ENCODE measurements at places on chromosomes 13 and 19.

- no peak for DNase-seq
Observed at GRCh38 chr13:25840261-25840660, 211.6 kb downstream of the SHISA2 start.

- no peak for DNase-seq
Observed at GRCh38 chr19:52335768-52336116, 301 bp upstream of the ZNF610 start.

GRCh38 chr13:92963029-92963428 is 263.6 kb upstream of the GPC6 start:
- DNase-seq, result no peak

- DNase-seq, result no peak
Observed at GRCh38 chr13:45750566-45750965, 48.4 kb downstream of the CBY2 start.

DNA sequence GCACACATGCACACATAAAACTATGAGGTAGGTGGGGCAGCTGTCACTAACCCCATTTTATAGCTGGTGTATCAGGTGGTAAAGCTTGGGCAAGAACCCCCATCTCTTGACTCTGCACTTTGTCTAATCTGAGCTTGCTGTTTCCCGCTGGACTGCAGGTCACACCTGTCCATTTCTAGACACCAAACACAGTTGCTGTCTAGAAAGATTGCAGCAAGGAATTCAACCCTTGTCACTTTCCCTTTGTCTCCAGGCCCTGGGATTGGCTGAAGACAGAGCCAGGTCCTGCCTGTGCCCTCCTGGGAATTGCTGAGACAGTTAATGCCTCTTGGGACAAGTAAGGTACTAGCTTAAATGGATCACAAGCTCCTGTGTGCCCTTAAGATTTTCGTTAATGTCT is 83.8 kb downstream of the RNASEH2B start:
- DNase-seq, result no peak

DNA sequence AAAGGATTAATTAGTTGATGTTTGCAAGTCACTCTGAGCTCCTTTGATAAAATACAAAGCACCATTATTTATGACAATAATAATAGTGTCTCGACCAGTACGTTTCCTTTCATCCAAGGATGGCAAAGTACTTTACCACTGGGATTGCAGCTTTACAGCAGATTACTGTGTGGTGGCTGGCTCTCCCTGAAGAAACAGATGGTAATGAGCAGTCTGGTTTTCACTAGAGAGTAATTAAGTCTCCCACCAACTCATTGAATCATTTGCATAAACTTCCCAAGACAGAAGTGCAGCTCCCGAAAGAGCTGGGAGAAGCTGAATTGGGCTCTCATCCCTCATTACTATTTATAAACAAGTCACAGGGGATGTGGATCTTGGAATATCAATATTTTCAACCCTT is 48.7 kb downstream of the KLF5 start:
- DNase-seq, result no peak
